ENCODE measurements at places on chromosomes 16 and 17.

GRCh38 chr17:67297454-67297960, 52.5 kb upstream of the HELZ start:
- no peaks in the 10 kb centered on the region for H3K27me3 ChIP-seq
- DNase-seq = no peak
- H3K36me3 ChIP-seq = no peaks in the 10 kb centered on the region
- no peak overlapping the region for H3K4me3 ChIP-seq
- no peak overlapping the region for H3K27ac ChIP-seq

- H3K27me3 ChIP-seq = no peaks in the 10 kb centered on the region
- H3K4me1 ChIP-seq = no peaks in the 10 kb centered on the region
- H3K4me3 ChIP-seq = no peak overlapping the region
Measured at GRCh38 chr17:30347488-30347887, 13.6 kb upstream of the TMIGD1 start.

DNA sequence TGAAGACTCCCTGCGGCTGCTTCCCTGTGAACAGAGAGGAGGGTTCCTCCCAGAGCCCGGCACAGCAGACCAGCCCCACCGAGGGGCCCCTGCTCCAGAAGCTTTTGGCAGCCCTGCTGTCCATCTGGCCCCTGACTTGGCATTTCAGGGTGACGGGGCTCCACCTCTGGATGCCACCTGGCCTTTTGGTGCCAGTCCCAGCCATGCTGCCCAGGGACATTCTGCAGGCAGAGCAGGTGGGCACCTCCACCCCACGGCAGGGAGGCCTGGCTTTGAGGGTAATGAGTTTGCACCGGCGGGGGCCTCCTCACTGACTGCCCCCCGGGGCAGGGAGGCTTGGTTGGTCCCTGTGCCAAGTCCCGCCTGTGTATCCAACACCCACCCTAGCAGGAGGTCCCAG, 20.3 kb upstream of the ZFPM1 start:
- no peaks in the 10 kb centered on the region for H3K4me1 ChIP-seq
- H3K27ac ChIP-seq = no peak overlapping the region
- no peaks in the 10 kb centered on the region for H3K36me3 ChIP-seq
- H3K27me3 ChIP-seq = no peaks in the 10 kb centered on the region
- DNase-seq = no peak

DNA sequence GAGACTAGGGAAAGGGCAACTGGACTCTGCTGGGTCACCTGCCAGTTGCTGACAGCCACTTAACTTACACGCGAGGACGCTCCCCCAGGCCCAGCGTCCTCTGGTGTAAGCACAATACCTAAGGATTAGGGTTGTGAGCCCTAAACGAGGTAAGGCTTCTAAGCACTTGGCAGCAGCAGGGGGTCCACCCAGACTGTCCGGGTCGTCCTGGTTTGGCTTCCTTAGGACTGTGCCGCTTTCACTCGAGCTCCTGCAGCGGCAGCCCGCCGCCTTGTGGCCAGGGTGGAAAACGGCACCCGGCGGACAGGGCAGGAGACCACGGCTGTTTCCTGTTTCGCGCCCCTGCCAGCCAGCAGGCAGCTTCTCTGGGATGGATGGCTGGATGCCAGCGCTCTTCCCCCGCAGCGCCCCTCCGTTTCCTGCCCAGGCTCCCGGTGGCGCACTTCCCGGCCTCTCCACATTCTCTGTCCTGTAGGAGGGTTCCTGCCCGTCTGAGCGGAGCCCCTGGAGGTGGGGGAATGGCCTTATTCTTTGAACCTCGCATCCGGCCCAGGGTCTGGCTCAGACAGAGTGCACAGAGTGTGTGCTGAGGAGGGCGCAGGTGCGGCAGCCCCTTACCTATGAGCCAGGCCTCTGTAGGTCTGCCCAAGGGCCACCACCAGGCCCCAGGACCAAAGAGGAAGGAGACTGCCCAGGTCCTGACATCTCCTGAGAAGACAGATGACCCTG, 47.0 kb upstream of the AMZ2 start:
- peak; percentile 71 for DNase-seq
- H3K36me3 ChIP-seq = no peaks in the 10 kb centered on the region
- peaks cover 30% of the 10 kb centered on the region for H3K4me1 ChIP-seq

DNA sequence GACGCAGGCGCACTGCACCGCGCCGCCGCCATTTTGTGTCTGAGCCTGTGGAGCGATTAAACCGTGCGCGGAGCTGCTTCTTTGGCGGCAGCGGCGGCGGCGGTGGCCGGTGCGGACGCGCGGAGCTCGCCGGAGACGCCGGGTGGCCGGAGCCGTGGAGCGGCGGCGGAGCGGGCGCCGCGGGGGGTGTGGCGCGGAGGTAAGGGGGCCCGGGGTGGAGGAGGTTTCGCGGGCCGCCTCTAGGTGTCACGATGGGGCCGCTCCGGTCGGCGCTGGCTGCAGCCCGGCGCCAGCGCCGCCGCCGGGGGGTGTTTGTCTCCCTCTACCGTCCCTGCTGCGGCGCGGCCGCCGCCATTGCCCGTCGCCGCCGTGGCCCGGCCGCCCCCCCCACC, at the start of gene CTCF:
TSS of gene CTCF (plus strand) at position 1 of the 392 bp plus-strand sequence. CDS start 48,307 bp downstream, outside the sequence.
- H3K36me3 ChIP-seq = no peaks in the 10 kb centered on the region
- DNase-seq = no peak
- H3K27me3 ChIP-seq = no peaks in the 10 kb centered on the region
- H3K27ac ChIP-seq = peak within 1 kb of the TSS; percentile 88

DNA sequence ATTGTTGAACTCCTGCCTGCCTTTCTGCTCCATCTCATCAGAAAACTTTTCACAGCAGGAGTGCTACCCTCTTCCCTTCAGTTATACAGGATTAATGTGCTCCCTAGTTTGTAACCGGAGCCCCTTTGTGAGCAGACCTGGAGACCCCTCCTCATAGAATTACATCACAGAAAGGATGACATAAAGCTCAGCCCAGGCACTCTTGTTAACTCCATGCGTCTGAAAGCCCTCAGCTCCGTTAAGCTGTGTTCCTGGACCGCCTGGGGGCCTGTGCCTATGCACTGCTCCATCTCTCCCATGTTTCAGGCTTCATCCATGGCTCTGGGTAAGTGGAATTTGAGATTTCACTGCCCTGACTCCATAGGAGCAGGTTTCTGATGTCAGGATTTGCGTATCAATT, 7.6 kb downstream of the WSCD1 start:
- no peaks in the 10 kb centered on the region for H3K36me3 ChIP-seq
- no peaks in the 10 kb centered on the region for H3K27me3 ChIP-seq
- no peak overlapping the region for H3K4me3 ChIP-seq
- no peaks in the 10 kb centered on the region for H3K4me1 ChIP-seq

GRCh38 chr17:32565401-32565800, 78.6 kb downstream of the CDK5R1 start:
- H3K27me3 ChIP-seq = no peaks in the 10 kb centered on the region
- no peaks in the 10 kb centered on the region for H3K4me1 ChIP-seq
- H3K36me3 ChIP-seq = no peaks in the 10 kb centered on the region
- DNase-seq = no peak
- H3K27ac ChIP-seq = no peak overlapping the region

- H3K4me3 ChIP-seq = no peak overlapping the region
- no peak overlapping the region for H3K27ac ChIP-seq
- peaks cover 10% of the 10 kb centered on the region for H3K4me1 ChIP-seq
- no peaks in the 10 kb centered on the region for H3K36me3 ChIP-seq
Measured at GRCh38 chr17:7703584-7704479, 1.2 kb upstream of the EFNB3 start.

Measured in CD8-positive, alpha-beta memory T cell (primary cell).